T-cell (primary cell): ENCODE measurements at places on chromosomes 13 and 19. TPM values are rescaled to one million over a fixed set of nuclear protein-coding genes. Genes with fewer than 3 reads are reported as not detected.

Gene HIPK4
- 0.16 TPM for total RNA-seq

Gene NACC1
- 44.9 TPM for total RNA-seq

GRCh38 chr13:38518328-38518727 lies 168.5 kb upstream of the FREM2 start:
- no peak for DNase-seq
- no peak overlapping the region for H3K4me3 ChIP-seq
- H3K27ac ChIP-seq = no peak overlapping the region
- H3K27me3 ChIP-seq = peaks cover 4% of the 10 kb centered on the region
- no peaks in the 10 kb centered on the region for H3K36me3 ChIP-seq

Gene CYP4F3
- total RNA-seq = not detected

DNA sequence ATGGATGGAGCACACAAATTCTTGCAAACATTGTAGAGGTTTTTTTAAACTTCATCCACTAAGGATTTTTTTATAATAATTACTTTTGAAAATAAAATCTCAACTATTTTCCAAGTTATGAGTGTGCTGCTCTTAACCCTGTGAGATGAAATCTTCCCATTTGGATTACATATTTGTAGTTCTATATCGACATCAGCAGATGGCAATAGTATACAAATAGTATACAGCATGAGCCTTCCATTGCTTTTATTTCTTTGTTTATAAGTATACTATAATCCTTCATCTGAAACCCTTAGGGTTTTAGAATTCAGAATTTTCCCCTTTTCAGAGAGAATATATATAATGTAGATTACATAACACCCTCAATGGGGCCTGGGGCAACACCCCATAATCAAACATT lies 70.5 kb downstream of the GJA3 start:
- no peaks in the 10 kb centered on the region for H3K27me3 ChIP-seq
- no peak overlapping the region for H3K4me3 ChIP-seq
- DNase-seq = no peak

DNA sequence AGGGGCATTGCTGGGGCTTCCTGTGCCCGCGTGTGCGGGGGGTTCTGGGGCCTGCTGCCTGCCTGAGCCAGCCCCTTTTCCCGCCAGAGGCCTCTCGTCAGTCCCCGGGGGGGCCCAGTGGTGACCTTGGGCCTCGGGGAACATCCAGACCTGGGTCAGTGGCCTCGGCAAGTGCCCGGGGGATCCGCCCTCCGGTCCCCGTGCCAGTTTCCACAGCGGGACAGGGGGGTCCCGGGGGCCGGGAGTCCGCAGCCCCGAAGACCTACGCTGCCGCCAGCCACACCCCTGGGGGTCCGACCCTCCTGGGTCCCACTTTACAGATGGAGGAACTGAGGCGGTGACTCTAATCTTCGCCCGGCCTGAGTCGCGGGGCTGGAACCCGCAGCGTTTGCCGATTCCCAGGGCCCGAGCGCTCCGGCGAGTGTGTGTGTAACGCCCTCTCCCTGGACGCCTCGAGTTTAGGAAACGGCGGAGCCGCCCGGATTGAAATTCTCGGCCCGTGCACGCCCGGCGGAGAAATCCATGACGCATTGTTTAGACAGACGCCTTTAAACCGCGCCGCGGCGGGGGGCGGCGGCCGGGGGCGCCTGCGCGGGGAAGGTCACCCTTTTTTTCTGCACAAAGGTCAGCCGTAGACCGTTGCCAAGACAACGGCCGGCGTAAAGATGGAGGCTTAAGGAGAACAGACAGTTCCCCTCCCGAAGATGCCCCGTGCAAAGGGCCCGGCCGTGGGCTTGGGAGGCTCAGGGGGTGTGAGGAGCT lies 39.3 kb downstream of the EFNA2 start:
- no peak overlapping the region for H3K27ac ChIP-seq
- DNase-seq = no peak
- H3K4me1 ChIP-seq = no peaks in the 10 kb centered on the region
- no peaks in the 10 kb centered on the region for H3K36me3 ChIP-seq

Gene ZFP14
- 5.7 TPM for total RNA-seq
